Fibroblast of villous mesenchyme (primary cell): ENCODE measurements at places on chromosomes 7 and 10. TPM values are rescaled to one million over a fixed set of nuclear protein-coding genes. Genes with fewer than 3 reads are reported as not detected.

GRCh38 chr10:36817898-36818297, 307.5 kb upstream of the ANKRD30A start:
- no peak for DNase-seq

- no peak for DNase-seq
Measured at GRCh38 chr10:122352817-122353525, 21.5 kb upstream of the PLEKHA1 start.

- DNase-seq, result no peak
Measured at GRCh38 chr7:27239387-27240014, 3.1 kb upstream of the EVX1 start.

PNLIP gene
- not detected in 2 replicates for total RNA-seq

DNA sequence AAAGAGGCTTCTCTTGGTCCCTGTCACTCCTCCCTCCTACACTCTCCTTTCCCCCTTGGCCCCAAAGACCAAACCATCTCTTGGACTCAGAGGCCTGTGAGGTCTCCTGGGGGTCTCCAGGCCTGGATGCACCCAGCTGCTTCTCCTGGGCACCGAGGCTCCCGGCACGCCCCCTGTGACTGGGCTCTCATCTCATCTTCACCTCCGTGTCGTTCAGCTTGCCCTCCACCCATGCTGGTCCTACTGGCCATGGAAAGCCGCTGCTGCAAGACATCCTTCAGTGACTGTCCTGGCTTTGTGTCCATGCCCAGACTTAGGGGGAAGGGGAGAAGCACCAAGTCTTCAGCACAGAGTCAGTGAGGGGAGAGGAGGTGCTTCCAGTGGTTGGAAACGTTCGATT, 141.4 kb upstream of the RET start:
- DNase-seq, result no peak

DNA sequence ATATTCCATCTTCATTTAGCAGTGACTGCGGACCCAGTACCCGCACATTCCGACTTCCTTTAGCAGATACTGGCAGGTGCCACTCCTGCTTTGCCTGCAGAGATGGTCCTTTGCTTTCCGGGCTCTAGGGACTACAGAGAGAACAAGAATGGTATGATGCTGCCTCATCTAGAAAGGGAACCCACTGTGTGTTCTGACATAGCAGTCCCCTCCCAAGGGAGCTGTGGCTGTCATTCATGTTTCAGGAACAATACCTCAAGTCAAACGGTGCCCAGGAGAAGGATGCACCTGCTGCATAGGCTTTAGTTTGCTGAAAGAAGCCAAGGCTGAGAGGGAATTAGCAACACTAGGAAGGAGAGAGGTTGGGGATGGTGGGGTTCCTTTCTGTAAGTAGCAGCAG, 15.9 kb upstream of the TMEM72 start:
- no peak for DNase-seq

GRCh38 chr10:8418631-8419030, 364.1 kb downstream of the GATA3 start:
- no peak for DNase-seq

NKX6-2 gene
- not detected in 2 replicates for total RNA-seq

GRCh38 chr7:17374157-17374556, 75.7 kb downstream of the AHR start:
- DNase-seq, result no peak

TSPAN12 gene
- total RNA-seq, result 2.6 and 4.7 TPM in 2 replicates

DNA sequence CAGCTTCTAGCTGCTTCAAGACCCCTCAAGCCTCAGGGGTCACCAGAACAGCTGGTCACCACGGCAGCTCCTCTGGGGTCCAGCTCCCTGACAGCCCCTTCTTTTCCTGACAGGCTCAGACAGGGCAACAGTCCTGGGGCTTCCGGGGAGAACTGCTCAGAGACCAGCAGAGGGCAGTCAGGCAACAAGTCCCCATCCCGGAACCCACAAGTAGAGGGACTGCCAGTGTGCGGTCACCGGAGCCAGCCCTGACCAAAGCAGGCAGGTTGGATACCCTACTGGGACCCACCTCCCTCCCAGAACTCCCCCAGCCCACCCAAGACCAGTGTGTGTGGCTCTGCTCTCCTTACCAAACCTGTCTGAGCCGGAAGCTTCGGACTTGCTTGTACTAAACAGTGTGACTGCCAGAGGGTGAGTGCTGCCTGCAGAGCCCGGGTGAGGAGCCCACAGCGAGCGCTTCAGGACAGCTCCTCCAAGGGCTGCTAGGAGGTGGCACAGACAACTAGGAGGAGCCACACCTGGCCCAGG, 40.3 kb downstream of the YKT6 start:
- peak; percentile 81 for DNase-seq
